Smooth muscle cell of the pulmonary artery (primary cell): ENCODE measurements at places on chromosomes 1 and 21. TPM values are rescaled to one million over a fixed set of nuclear protein-coding genes. Genes with fewer than 3 reads are reported as not detected.

ABCG1 gene
- 1.0 and 3.3 TPM in 2 replicates for total RNA-seq

TNFSF18 gene
- 0.46 and 0.53 TPM in 2 replicates for total RNA-seq

PERM1 gene
- 1.5 and 2.5 TPM in 2 replicates for total RNA-seq

CAPN8 gene
- not detected in 2 replicates for total RNA-seq

LRRC38 gene
- 0.07 TPM in 1 of 2 replicates, not detected in the other for total RNA-seq

INSRR gene
- under 0.01 TPM in 1 of 2 replicates, not detected in the other for total RNA-seq

TSPAN2 gene
- total RNA-seq: 0.07 and 0.30 TPM in 2 replicates

SPOCD1 gene
- total RNA-seq: 30.7 and 63.8 TPM in 2 replicates

TMEM269 gene
- total RNA-seq: 0.03 and 0.07 TPM in 2 replicates

RYR2 gene
- under 0.01 TPM in 1 of 2 replicates, not detected in the other for total RNA-seq

IGSF21 gene
- not detected in 2 replicates for total RNA-seq

ADCY10 gene
- under 0.01 and 0.03 TPM in 2 replicates for total RNA-seq
